ENCODE measurements at places on chromosomes 3 and 15.

- no peak for DNase-seq
Measured at GRCh38 chr3:14360123-14360881, 42.1 kb upstream of the SLC6A6 start.

DNA sequence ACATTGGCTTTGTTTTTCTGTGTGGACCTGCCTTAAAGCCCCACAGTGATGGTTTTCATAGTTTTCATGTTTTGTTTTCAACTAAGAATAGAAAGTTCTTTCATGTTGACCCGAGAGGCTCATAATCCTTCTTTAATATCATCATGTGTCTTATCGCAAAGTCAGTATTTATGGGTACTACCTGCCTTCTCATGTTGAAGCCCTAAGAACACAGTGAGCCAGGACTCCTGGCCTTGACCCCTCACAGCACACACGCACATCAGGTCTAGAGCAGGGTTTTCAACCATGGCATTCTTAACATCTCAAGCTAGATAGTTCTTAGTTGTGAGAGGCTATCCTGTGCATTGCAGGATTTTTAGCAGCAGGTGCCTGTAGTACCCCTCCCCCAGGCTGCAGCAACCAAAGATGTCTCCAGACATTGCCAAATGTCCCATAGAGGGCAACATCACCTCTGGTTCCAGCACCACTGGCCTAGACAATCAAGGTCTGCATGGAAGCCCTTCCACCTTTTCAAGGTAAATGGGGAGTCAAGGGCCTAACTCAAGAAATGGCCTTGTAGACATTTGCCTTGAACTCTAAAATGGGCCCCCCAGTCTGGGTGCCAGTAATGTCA lies 118.3 kb downstream of the MTHFS start:
- DNase-seq, result no peak

DNA sequence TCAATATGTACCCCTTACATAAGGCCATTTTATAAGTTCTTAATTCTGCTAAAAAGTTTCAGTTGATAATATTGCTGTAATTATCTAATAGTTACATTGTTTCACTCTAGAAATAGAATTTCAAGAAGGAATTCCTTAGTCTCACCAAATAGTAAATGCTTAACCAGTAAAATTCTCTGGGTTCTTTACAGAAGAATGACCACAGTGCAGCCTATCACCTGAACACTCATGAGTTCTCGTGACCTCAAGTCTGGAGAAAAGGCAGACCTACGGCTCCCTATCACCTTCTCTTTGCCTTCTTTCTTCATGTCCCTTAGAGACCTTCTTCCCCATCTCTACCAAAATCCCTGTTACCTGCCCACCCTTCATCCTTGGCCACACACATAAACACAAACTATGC lies 30.9 kb downstream of the CCDC191 start:
- no peak for DNase-seq

DNA sequence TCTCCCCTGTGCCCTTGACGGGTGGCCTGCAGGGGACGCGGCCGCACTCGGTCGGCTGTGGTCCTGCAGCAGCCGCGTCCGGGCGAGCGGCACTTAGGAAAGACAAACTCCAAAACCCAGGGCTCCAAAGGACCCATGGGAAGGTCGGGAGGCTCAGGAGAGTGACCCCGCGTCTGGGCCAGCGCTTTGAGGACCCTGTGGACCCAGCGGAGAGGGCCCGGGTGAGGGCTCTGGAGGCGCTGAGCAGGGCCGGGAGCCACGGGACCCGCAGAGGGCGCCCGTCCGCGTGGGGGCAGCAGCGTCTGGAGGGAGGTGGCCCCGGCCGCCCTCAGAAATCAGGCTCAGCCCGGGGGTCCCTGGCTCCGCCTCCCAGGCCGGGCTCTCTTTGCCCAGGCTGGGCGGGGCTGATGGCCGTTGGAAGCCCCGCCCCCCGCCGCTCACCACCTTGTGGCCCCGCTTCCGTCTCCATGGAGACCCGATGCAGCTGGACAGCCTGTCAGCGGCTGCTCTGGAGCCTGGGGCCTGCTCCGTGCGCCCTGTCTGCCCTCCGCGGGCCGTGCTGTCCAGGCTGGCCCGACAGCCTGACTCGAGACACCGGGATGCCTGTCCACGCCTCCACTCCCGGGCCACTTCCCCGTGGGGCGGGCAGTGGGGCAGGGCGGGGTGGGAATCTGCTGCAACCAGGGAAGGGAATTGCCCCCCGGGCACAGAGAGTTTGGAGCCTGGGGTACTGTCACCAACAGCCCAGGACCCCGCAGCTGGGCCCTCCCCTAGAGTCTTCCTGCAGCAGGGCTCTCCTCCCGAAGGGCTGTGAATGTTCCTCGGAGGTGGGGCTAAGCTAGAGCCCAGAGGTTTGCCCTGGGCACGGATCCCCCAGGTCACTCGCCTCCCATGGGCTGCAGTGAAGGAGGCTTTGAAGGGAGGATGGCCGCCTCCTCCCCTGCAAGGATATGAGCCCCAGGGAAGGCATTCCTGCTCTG lies 34.8 kb upstream of the RPL32 start:
- no peak for DNase-seq

GRCh38 chr3:157394411-157394810 lies 42.2 kb upstream of the PTX3 start:
- DNase-seq, result no peak

DNA sequence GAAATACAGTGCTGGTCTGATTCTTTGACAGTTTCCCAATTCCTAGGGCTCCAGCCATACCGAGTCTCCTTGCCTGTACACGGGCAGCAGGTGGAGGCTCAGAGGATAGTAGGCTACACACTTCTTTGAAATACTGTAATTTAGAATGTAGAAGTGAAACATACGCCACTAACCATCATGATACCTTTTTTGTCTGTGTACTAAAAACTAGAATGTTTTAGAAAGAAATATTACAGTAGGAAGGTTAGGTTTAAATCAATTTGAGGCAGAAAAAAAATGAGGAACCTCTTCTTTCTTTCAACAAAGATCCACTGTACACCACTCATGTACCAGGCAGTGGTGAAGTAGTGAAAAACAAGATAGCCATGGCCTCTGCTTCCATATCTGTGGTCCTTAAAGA lies 354.7 kb downstream of the MCTP2 start:
- DNase-seq, result no peak

DNA sequence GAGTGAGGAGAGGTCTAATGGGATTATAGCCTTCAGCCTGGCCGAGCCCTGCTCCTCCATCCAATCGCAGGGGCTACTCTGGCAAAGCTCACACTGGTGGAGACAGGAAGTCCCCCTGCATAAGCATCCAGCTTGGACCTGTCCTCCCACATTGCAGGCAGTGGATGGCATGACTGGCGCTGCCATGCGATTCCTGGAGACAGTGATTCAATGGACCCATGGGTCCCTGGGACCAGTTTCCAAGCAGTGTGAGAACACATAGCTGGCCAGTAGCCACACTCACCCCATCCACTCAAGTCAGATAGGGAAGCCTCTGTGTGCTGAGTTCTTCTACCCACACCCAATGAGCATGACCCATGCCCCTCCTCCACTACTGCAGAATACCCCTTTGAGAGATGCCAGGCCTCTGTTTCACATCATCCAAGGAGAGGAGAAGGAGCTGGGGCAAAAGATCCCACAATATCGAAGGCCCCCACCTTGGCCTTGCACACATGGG lies 18.1 kb upstream of the POC1A start:
- no peak for DNase-seq

DNA sequence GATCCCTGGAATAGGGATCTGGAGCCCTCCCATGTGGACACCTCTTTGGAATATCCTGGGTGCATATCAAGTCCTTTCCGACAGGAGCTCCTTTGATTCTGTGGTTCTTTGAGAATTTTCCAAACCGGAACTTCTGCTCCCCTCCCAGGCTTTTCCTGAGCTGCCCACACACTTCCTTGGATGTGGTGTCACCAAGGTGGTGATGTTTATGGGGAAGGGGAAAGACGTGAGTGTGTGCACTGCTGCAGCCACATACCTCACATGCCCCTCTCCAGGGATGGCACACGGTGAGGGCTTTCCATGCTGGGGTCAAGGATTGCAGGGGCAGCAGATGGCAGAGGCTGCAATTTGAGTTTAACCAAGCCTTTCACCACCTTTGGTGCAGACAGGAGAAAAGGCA lies 27.9 kb upstream of the PSTPIP1 start:
- DNase-seq, result no peak

DNA sequence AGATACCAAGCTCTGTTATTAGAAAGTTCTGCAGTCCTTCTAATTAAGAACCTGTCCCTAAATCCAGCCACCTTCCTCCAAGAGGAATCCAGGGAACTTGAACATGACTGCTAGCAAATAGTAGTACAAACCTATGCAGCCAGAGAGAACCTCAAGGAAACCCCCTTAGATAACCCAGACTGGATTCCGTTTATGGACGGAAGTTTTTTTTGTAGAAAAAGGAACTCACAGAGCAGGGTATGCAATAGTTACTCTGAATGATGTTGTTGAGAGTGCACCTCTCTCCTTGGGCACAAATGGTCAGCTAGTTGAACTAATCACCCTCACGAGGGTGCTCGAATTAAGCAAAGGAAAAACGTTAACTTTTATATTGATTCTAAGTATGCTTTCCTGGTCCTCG lies 40.8 kb downstream of the TM4SF18 start:
- no peak for DNase-seq

- no peak for DNase-seq
Measured at GRCh38 chr3:36904641-36905040, 40.2 kb downstream of the TRANK1 start.

DNA sequence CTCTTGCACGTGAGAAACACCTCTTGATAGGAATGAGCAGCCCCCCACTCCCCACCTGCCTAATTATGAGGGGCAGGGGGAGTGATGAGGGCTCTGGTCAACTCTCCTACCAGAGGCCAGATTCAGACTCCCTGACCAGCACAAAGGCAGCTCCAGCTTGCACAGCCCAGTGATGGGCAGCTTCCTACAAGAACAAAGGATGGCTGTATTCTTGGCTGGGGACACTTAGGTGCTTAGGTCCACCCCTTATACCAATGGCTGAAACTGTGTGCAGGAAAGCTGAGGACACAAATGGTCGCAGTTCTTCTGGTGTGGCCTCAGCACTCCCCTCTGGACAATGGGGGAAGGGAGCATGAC lies 81.8 kb downstream of the IQSEC1 start:
- no peak for DNase-seq

DNA sequence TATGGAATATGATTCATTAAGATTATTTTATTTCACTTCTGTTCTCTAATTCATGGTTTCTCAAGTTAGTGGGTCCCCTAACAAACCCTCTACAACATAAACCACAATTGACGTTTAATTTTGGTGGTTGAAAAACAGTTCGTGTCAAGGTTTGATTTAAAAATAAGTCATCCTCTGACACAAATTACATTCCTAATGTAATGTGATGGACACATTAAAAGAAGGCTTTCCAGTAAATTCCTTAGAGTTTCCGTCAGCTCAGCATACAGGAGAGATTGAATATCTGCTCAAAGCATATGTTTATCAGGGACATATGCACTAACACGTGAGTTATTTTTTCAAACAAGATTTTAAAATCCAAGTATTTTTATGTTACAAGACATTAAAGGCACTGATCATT lies 626.5 kb upstream of the ADAMTS9 start:
- no peak for DNase-seq

- DNase-seq, result no peak
Measured at GRCh38 chr3:13081603-13082360, 8.6 kb upstream of the IQSEC1 start.

- no peak for DNase-seq
Measured at GRCh38 chr15:34266751-34267150, 41.9 kb downstream of the EMC4 start.

GRCh38 chr15:65306551-65306950 lies 2.1 kb downstream of the RNU5B-1 start:
- no peak for DNase-seq

- DNase-seq, result no peak
Measured at GRCh38 chr3:58383904-58384303, 49.7 kb downstream of the PDHB start.

DNA sequence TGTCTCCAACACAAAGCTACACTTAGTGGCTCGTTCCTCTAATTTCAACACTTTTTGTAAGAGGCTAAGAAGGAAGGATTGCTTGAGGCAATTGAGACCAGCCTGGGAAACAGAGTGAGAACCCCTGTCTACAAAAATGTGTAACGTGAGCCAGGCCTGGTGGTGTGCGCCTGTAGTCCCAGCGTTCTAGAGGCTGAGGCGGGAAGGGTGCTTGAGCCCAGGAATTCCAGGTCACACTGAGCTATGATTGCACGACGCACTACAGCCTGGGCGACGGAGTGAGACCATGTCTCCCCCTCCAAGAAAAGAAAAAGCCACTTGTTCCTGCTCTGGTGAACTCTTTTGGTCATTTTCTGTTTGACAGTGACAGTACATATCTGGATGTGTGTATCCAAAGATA lies 127.9 kb downstream of the GABRB3 start:
- DNase-seq, result no peak

DNA sequence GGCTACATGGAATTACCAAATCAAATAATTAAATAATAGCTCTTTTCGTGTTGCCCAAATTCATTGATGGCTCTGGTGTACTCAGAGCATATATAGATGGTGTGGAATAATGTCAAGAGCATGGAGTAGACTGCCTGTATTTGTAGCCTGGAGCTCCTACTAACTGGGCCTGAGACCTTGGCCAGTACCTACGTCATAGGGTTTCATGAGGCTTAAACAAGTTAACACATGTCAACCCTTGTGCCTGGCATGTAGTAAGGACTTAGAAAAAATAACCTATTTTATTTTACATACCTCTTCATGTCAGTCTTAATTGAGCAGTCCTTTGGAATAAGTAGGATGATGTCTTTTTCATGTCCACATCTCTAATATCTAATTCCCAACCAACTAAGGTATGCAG lies 223.7 kb upstream of the DPH6 start:
- no peak for DNase-seq

DNA sequence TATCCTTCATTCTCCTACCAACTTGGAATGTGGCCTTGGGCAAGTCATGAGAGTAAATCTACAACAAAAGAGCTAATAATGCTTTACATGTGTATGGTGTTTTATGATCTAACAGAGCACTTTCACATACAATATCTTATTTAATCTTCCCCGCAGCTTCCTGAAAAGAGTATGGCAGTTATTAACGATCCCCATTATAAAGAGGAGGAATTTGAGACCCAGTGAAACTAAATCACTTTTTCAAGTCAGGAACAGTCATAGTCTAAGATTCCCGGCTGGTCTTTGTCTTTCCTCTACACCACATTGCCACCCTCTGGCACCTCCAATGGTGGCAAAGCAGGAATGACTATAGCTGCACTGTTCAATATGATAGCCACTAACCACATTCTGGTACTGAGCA lies 69.7 kb upstream of the CMSS1 start:
- no peak for DNase-seq

GRCh38 chr3:191795196-191795595 lies 334.2 kb downstream of the PYDC2 start:
- DNase-seq, result no peak

GRCh38 chr15:72285927-72286516 lies 13.7 kb upstream of the PARP6 start:
- DNase-seq, result no peak

DNA sequence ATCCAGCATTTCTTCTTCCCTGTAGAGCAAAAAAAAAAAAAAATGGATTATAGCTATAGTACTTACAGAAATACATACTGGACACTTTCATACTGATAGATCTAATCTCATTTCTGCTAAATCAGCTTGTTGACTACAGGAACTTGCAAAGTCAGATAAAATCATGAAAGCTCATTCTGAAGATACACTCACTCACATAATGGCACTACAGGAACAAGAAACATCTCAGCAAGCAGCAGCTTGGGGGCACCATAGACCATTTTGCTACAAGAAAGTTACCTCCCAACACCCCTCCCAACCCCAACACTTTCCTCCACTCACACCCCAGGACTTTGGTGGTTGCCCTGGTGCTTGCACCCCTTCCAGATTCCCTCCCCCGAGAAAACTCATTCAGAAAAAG lies 4.6 kb downstream of the MYH15 start:
- DNase-seq, result no peak

All from CMK (cell line).